ENCODE measurements at places on chromosomes 5 and 9. TPM values are rescaled to one million over a fixed set of nuclear protein-coding genes. Genes with fewer than 3 reads are reported as not detected.

DNA sequence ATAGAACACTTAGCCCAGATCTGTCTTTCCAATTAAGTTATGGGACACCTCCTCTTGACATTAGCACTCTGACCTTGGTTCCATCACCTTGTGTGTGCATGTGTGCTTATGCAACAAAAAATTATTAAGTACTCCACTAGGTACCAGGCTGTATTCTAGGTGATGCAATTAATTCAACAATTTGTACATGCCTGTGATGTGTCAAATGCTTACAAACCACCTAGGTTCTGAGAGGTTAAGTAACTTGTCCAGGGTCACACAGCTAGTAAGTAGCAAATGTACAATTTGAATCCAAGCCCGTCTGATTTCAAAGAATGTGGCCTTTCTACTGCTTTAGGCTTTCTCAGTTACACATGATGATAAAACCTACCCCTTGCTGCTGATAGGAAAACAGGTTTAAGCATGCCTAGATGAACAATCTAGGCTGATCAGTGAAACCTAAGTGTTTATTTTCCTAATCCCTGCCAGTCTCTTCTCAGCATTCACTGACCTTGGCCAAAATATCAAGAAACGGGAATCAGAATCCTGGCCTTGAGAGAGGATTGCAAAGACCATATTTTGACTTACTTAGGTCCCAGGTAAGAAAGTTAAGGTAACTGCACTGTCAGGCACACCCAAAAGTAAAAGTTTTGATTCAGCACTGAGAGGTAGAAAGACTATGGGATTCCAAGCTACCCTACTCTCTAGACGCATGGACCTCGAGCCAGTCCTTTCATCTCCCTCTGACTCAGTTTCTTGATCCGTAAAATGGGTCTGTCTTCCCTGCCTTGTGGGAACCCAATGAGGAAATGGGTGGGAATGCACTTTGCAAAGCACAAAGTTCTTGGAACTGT lies 1.0 kb downstream of the TBC1D2 start:
- DNase-seq: no peak

GRCh38 chr9:121962421-121962820 lies 130.7 kb downstream of the TTLL11 start:
- DNase-seq: no peak

GRCh38 chr9:99108131-99108530 lies 3.2 kb downstream of the TGFBR1 start:
- DNase-seq: no peak

GRCh38 chr5:39648848-39649227 lies 224.1 kb upstream of the DAB2 start:
- peak; percentile 83 for DNase-seq

Gene MLANA
- not detected for total RNA-seq

GRCh38 chr5:115453391-115454095 lies 91.0 kb downstream of the FEM1C start:
- no peak for DNase-seq

DNA sequence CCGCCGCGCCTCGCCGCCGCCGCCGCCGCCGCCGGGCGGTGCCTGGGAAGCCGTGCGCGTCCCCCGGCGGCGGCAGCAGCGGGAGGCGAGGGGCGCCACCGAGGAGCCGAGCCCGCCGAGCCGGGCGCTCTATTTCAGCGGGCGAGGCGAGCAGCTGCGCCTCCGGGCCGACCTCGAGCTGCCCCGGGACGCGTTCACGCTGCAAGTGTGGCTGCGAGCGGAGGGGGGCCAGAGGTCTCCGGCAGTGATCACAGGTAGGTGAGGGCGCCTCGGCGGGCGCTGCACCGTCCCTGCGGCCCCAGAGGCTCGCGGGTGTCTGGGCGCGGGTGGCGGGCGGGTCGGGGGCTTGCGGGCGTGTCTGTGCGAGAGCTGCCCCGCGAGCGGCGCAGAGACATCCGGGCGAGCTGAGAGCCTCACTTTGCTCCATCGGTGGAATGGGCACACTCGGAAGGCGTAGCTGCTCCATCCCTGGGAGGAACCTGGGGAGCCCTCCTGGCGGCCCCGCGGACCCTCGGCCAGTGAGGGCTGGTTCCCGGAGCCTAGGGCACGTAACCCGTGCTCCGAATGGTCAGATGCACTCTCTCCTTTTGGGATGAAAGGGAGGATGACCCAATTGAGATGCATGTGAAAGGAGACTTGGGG lies 864 bp downstream of the PAPPA start:
- no peak for DNase-seq

DNA sequence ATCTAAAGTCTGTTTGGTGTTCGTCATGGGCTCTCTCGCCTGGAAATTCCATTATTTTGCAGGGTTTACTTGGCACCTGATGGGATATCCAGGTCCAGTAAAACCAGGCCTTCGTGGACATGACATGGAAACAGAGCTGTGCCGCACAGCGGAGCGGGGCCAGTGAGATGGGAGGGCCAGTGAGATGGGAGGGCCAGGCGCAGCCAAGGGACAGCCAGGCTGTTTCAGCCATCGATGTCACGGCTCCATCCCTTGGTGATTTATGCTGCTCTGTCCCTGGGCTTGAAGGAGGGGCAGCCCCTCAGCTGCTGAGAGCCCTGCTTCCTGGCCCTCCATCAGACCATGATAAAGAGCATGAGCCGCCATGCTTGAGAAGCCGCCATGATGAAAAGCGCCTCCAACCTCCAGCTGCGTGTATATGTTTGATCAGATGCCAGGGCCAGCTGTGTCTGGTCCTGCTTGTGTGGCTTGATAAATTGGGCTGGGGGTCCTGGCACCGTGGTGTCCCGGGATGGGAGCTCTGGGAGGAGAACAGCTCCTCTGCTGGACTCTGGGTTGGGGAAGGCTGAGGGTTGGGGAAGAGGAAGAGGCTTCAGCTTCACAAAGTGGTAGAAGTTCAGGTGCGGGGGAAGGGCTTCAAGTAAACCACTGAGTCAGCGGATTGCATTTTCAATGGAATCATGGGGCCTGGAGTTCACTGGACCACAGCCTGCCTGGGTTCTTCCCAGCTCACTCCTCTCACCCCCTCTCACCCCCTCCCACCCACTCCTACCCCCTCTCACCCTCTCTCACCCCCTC lies 6.1 kb upstream of the COL5A1 start:
- no peak for DNase-seq

DNA sequence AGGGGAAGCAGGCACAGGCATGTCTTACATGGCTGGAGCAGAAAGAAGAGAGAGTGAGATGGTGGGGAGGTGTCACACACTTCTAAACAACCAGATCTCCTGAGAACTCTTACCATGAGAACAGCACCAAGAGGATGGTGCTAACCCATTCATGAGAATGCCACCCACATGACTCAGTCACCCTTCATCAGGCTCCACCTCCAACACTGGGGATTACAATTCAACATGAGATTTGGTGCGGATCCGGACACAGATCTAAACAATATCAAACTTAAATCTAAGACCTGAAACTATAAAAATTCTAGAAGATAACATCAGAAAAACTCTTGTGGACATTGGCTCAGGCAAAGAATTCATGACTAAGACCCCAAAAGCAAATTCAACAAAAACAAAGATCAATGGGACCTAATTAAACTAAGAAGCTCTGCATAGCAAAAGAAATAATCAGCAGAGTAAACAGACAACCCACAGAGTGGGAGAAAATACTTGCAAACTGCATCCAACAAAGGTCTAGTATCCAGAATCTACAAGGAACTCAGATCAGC lies 65.4 kb downstream of the SPATA31C2 start:
- no peak for DNase-seq

GRCh38 chr9:134057307-134057657 lies 10.5 kb downstream of the BRD3 start:
- no peak for DNase-seq

DNA sequence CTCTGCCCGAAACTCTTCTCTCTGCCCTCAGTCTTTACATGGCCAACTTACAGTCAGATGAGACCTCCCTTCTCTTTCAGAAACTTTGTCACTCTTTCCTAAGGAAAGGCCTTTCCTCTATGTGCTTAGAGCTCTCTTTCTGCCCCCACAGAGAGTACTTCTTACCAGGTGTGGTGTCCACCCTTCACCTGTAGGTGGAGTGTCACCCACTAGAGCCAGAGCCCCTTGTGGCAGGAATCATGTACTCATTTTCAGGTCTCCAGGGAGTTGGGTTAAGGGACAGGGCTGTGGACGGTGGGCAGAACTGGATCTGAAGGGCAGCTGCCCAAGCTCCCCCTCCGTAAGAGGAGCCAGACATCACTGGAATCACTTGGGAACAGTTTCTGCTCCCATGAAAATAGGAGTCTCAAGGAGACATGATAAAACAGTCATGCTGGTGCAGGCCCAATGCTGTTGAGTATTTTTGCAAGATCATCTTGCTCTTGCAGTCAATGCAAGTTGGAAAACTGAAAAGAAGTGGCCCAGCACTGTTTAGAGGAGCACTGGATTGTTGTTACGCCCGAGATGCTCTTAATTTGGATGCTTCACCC lies 436.7 kb downstream of the ZSWIM6 start:
- peak; percentile 21 for DNase-seq

Gene PDE6A
- total RNA-seq: 0.41 TPM

- DNase-seq: no peak
Measured at GRCh38 chr5:63674881-63675280, 287.4 kb downstream of the HTR1A start.

DNA sequence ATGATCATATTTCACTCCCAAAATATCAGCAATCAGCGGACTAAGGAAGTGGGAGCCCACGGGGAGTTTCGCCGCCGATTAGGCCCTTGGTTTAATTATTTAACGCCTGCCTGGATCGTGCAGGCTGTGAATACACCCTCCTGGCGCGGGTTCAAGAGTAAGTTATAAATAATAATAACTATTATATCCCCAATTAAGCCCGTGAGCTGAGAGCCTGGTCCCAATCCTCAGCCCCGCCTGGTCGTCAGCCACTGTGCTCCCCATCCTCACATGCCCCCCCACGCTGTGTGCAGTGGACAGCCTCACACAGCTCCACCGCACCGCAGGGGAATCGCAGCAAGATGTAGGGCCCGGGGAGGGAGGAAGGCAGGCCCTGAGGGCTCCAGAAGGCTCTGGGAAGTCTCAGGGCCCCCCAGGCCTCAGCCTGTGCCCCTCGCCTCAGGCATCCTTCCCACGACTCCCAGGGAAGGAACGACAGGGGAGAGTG lies 10.8 kb upstream of the PRRX2 start:
- DNase-seq: no peak

- no peak for DNase-seq
Measured at GRCh38 chr5:136615251-136616119, 250.1 kb upstream of the TRPC7 start.

- no peak for DNase-seq
Measured at GRCh38 chr9:101176384-101176783, 147.9 kb downstream of the PLPPR1 start.

DNA sequence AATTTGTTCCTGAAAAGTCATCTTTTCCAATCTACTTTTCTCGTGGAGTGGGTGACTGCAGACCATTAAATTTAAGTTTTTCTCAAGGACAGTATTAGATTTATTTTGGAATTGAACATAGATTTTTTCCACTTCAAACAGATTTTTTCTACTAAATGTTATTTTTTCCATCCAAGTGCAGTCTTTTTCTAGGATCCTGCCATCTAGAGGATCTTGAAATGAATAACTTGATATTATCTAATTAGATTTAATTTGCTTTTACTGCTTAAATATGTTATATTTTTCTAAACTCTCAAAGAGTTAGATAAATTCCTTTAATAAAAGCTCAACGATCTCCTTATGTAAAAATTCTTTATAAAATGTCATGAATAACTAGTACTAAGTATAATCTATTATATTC lies 136.9 kb upstream of the PRR16 start:
- no peak for DNase-seq

- DNase-seq: no peak
Measured at GRCh38 chr9:78565481-78565880, 268.6 kb downstream of the PSAT1 start.

Gene TOR4A
- 94.5 TPM for total RNA-seq

Gene ADAMTSL1
- 5.3 TPM for total RNA-seq

GRCh38 chr5:56440871-56441740 lies 208.0 kb upstream of the ANKRD55 start:
- peak; percentile 51 for DNase-seq

Gene FBP2
- total RNA-seq: not detected

DNA sequence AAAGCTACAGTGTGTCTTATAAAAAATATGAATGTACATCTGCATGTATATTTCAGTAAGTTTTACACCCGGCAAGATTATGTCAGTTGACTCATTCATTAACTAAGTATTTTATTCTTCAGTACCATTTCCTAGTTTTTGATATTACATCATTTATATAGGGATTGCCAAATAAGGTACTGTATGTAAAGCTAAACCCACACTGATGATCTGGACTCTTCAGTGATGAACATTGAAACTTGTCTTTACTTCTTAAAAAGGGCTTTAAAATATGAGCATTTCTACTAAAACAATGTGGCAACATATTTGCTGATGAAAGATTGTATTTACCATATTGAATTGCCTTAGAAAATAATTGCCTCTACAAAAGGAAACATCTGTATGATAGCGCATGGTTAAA lies 151.8 kb upstream of the TLX3 start:
- no peak for DNase-seq

GRCh38 chr9:124133727-124134126 lies 122.2 kb downstream of the LHX2 start:
- peak; percentile 64 for DNase-seq

- no peak for DNase-seq
Measured at GRCh38 chr5:55865831-55866230, 14.7 kb downstream of the IL31RA start.

Gene ZBTB5
- 8.9 TPM for total RNA-seq

GRCh38 chr9:73180403-73180802 lies 28.7 kb downstream of the ANXA1 start:
- DNase-seq: peak; percentile 48

- DNase-seq: no peak
Measured at GRCh38 chr9:107389617-107390071, 99.9 kb downstream of the KLF4 start.

DNA sequence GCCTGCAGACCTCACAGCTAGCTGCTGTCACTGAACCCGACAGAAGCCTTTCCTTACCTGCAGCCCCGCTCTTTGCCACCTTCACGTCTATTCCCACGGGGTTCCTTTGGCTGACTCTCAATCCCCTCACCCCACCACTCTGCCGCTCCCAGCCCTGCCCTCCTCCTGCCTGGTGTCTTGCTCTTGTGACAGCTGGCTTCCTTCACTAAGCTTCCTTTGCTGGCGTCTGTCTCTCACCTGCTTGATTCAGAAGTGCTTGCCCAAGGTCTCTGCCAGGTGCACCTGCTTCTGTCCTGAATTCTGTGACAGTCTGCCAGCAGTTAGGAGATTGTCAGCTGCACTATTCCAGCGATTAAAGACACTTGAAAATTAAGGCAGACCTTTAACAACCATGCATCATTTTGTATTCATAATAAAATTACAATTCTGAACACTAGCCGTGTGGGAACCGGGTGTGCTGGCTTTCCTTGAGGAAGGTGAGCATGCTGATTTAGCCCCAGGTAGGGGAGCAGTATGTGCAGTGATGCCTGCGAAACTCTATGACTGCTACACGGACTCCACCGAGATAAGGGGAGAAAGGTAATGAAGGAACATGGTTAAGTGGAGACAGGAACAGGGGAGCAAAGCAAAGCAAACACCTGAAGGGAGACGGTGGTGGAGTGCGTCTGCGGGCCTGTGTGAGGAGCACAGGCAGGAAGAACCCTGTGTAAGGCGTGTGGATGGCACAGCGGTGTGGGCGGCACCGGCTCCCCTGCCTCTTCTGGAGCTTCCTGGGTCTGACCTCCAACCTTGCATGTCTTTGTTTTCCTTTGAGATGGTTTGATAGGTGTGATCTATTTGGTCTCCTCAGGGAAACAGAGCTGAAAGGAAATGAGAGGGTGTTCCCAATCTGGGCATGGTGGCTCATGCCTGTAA lies 80.1 kb upstream of the CACNA1B start:
- no peak for DNase-seq

Gene CTNNA1
- total RNA-seq: 369 TPM

- no peak for DNase-seq
Measured at GRCh38 chr5:139182528-139183296, 15.5 kb downstream of the SIL1 start.

- DNase-seq: no peak
Measured at GRCh38 chr9:123438321-123438720, 82.3 kb downstream of the CRB2 start.
